ENCODE measurements at places on chromosomes 1 and 21.
A peak's percentile ranks its signal among the peaks of the same experiment; 100 is the strongest.

GRCh38 chr1:100347009-100347966 lies 5.0 kb upstream of the CDC14A start:
- DNase-seq, result no peak

- no peak for DNase-seq
Measured at GRCh38 chr1:58887059-58887458, 103.2 kb upstream of the JUN start.

- no peak for DNase-seq
Measured at GRCh38 chr21:38498057-38498833, at the start of gene ERG. TSS of gene ERG (minus strand) at chr21:38498477. CDS start at chr21:38498380, 97 bp downstream.

DNA sequence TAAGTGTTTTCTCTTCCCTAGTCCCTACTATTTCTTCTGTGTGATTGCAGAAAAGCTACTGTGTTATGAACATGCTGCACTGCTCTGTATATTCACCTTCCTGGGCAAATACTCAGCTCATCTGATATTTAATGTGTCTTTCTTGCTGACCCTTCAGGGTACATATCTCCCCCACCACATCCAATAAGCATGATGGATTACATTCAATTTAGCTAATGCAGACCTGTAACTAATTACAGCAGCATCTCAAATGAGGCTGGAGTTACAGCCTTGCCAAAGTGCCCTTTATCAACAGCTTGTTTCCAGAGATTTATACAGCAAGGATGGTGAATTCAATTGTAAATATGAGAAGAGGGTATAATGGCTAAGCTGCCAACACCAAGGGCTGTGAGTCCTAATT lies 144.0 kb downstream of the KCNH1 start:
- DNase-seq, result no peak

GRCh38 chr1:209106237-209106741 lies 477.2 kb upstream of the CAMK1G start:
- peak; percentile 84 for DNase-seq

DNA sequence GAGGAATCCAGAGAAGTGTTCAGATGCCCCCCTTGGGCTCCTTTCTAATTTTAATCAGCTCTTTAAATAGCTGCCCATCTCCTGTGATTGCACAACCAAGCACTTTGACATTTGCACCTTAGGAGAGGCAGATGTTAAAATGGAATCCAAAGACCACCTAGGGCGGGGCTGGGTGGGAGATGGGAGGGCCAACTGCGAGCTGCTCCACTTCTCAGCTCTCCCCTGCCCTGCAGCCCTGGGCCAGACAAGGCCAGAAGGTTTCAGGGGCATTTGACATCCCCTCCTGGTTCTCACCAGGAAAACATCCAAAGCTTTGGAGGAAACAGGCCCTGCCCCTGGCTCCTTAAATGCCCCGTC lies 106.9 kb downstream of the DHRS3 start:
- DNase-seq, result no peak

GRCh38 chr1:33401471-33401870 lies 29.4 kb downstream of the PHC2 start:
- DNase-seq, result no peak

All from NCI-H345 (cell line).